ENCODE measurements at places on chromosomes 5 and 9. TPM values are rescaled to one million over a fixed set of nuclear protein-coding genes. Genes with fewer than 3 reads are reported as not detected.

GRCh38 chr5:999724-1000123, 8.9 kb upstream of the NKD2 start:
- no peak for DNase-seq

GRCh38 chr9:129309041-129309430, 131.0 kb upstream of the IER5L start:
- no peak for DNase-seq

DNA sequence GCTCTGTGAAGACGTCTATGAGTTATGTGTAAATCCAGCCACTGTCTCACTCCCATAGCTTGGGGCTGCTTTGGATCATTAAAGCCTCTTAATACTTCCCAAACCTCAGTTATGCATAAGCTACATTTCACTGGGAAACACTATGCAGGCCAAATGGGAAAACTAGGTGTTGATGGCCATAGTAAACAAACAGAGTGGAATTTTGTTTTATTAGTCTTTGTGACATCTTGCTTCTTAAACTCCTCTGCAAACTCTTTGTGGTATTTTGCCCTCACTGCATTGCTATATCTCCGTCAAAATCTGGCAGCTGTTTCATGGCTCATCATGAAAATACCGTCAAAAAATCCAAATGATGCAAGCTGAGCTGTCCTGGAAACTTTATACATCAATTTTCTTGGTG, 167.2 kb upstream of the HMHB1 start:
- DNase-seq = peak; percentile 47

DNA sequence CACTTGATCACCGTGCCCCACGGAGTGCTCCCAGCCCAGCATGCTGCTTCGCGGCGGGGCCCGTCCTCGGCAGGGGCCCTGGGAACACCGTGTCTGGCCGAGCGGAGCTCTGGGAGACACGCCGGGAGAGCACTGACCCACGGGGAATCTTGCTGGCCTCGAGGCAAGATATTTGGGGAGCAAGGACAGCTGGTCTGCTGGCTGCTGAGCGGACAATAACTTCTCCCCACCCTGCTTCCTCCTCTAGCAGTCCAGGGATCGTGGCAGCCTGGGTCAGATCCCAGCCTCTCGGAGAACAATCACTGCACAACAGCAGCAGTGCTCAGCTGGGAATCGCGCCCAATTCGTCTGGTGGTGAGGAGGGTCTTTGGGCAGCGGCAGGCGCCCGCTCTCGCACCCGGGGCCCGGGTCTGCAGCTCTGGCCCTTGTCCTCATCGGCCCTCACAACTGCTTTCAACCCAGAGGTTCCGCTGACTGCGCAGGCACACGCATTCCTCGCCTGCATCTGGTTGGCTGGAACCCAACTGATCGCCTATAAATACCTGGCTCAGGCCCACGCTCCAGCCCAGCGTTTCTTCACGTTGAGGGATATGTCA, 43.4 kb downstream of the DBH start:
- no peak for DNase-seq

GRCh38 chr9:129250786-129251185, 72.7 kb upstream of the IER5L start:
- DNase-seq = no peak

DNA sequence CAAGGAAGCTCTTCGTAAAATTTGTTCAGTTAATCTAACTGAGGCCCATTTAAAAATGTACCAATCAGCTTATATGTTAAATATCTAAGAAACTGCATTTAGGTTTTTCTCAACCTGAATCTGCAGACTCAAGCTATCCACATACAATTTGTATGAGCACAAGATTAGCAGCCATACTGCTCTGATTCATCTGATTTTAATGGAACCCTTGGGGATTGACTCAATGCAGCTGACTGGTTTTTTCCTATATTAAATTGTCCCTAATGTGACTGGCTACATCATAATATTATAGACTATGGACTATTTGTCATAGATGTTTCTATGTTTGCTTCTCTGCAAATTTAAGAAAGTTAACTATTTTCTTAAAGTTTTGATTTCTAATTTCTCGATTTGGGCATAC, 451.0 kb upstream of the TUSC1 start:
- DNase-seq = no peak

- DNase-seq = no peak
Observed at GRCh38 chr9:129712634-129713401, 40.0 kb downstream of the PTGES start.

GRCh38 chr5:135212361-135213026, 178.5 kb upstream of the PITX1 start:
- peak; percentile 60 for DNase-seq

GABRA6 gene
- total RNA-seq = not detected

TMEM174 gene
- total RNA-seq = not detected

CLIC3 gene
- not detected for total RNA-seq

N4BP3 gene
- total RNA-seq = 1.8 TPM

Data from esophagus muscularis mucosa (tissue), 4 donors.